ENCODE measurements at places on chromosomes 2 and 18. TPM values are rescaled to one million over a fixed set of nuclear protein-coding genes. Genes with fewer than 3 reads are reported as not detected.
A peak's percentile ranks its signal among the peaks of the same experiment; 100 is the strongest.

The FAM110C gene
- 1.9 TPM for total RNA-seq

DNA sequence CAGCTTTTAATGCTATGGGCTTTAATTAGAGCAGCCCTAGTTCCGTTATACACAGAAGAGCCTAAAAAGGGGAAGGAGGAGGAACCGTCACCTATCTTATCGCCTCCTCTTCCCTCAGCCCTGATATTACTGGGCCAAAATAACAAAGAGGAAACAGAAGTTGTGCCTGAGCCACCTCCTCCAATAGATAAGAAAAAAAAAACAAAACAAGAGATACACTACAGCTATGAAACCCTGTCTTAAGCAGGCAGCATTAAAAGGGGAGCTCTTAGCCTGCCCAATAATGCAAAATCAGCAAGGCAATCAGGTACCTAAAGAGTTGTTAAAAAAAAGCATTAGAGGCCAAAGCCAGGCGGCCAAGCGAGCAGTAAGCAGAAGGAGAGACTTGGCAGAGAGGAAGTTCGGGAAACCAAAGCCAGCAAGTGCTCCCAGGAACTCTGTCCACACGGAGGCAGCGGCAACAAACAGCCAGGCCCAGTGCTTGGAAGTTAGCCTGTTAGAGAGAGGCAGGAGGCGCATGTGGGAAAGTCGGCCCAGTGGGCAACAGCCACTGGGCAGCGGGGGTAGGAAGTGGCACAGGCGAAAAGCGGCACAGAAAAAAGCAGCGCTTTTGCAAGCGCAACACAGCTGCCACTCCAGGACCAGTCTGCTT is 41.8 kb upstream of the PDK1 start:
- DNase-seq: peak; percentile 43

GRCh38 chr2:241530571-241530970 is 22.2 kb upstream of the STK25 start:
- DNase-seq: no peak

The KCNG2 gene
- total RNA-seq: not detected

GRCh38 chr2:182862091-182862490 is 4.3 kb downstream of the FRZB start:
- DNase-seq: no peak

The TUBA4A gene
- total RNA-seq: 84.3 TPM

GRCh38 chr2:17689010-17689409 is 64.6 kb downstream of the SMC6 start:
- no peak for DNase-seq

DNA sequence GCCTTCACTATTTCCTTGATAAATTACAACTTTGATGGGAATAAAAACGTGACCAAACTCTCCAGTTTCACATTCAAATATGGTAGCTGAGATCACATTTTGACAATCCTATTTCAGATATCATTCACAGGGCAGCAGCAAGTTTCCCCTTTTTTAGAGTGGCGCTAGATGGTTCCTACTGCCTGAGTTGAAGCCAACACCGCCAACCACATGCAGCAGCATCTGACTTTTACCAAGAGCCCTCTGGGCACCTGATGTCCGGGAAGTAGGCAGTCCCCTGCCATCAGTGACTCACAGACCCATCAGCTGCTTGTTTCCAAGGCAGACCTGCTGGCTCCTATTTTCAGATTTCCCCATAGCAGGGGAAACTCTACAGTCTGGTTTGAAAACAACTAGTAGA is 4.0 kb upstream of the MREG start:
- DNase-seq: no peak

GRCh38 chr2:118755384-118755783 is 92.1 kb downstream of the EN1 start:
- no peak for DNase-seq

- DNase-seq: no peak
These were observed 66.4 kb downstream of the PRELID3A start for GRCh38 chr18:12474146-12474545.

DNA sequence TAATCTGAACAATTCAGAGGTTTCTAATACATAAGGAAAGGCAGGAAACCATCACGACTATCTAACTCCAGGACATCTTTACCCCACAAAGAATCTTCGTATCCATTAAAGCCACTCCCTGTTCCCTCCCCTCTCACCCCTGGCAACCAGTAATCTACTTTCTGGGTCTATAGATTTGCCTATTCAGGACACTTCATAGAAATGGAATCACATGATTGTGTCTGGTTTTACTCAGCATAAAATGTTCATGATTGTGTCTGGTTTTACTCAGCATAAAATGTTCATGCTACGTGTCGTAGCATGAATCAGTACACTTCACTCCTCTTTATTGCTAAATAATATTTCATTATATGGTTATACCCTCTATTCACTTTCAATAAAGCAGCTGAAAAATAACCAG is 11.6 kb downstream of the FECH start:
- no peak for DNase-seq

GRCh38 chr2:1770566-1771380 is 26.5 kb upstream of the PXDN start:
- no peak for DNase-seq

- no peak for DNase-seq
These were observed 61.3 kb downstream of the ASXL2 start for GRCh38 chr2:25817006-25817405.

DNA sequence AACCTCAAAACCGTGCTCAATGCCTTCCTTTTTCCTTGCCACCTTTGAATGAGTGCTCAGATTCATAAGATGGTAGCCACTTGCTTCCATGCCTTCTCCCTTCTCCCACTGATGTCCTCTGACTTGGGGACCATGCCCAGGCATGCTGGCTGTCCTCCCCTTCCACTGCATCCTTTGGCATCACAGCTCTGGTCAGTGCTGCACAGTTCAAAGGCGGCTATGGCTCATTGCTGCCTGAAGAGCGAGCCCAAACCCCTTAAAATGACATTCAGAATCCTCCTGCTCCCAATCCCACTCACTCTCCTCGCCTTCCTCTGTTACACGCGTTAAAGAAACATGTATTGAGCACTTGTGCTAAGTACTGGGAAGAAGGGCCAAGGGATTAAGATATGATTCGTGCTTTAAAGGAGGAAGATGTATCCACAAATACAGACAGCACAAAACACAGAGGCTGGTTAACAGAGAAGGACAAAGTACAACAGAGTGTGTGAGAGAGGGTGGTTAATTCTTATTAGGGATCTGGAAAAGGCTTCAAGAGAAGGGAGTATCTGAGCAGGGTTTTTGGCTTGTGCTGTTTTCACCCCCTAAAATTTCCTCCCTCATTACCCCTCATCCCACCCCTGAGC is 81.8 kb downstream of the CERKL start:
- no peak for DNase-seq

The ZNF638 gene
- total RNA-seq: 91.9 TPM

GRCh38 chr2:239881031-239881471 is 144.1 kb downstream of the NDUFA10 start:
- DNase-seq: no peak

DNA sequence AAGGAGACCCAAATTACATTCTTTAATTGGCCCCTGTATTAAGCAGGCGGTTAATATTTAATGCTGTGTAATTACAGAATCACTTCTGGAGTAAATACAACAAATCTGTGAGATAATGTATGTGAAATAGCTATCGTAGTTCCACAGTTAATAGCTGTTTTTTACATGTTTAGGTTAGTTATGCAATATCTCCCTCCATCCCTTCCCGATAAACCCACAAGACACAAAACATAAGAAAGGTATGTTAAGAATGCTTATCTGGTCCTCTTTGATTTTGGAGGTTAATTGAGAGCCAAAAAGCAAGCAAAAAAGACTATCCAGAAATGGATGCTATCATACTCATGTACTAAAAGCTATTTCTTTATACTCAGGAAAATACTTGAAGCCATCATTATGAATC is 49.1 kb downstream of the ZNF638 start:
- DNase-seq: no peak

The ZNF804A gene
- total RNA-seq: not detected

DNA sequence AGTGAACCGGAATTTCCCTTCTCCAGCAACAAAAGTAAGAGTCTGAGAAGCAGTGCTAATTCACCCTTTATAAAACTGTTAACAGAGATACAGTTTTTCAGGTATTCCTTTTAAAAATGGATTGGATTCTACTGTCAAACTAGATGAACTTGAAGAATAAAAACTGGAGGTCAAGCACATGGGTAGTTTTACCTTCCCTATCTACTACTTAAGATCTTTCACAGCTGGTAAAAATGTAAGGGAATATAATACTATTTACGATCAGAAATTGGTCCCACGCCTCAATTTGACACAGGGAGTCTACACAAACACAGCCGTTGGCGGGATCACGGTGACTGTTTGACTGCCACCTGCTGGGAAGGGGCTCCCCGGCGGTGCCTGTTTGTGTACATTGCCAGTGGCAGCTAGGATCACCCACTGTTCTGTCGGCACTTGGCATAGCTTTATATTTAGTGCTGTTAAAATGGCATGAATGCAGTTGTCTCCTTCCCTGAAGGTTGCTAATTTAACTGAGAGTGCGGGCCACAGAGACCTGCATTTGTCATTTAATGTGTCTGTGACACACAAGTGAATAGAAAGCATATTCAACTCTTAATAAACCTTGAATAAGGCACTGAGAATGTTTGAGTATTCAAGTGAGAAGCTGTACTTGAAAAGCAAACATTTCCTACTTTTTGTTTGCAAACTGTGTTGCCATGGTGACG is 59.5 kb downstream of the ABCG8 start:
- DNase-seq: no peak

The GRHL1 gene
- total RNA-seq: 1.0 TPM

DNA sequence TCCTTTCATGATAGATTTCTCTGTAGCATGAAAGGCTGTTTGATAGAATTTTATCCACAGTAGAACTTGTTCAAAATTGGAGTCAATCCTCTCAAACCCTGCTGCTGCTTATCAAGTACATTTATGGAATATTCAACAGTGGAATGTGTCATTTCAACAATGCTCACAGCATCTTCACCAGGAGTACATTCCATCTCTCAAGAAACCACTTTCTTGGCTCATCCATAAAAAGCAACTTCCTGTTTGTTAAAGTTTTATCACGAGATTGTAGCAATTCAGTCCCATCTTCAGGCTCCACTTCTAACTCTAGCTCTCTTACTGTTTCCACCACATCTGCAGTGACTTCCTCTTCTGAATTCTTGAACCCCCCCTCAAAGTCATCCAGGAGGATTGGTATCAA is 29.4 kb downstream of the PDCL3 start:
- no peak for DNase-seq

GRCh38 chr18:11899063-11899462 is 9.1 kb downstream of the MPPE1 start:
- no peak for DNase-seq

GRCh38 chr2:219171231-219171651 is 1.4 kb upstream of the SLC23A3 start:
- DNase-seq: peak; percentile 66

The SAG gene
- total RNA-seq: not detected

GRCh38 chr2:10457846-10458598 is 9.9 kb upstream of the ODC1 start:
- DNase-seq: peak; percentile 17

- DNase-seq: no peak
These were observed 135.5 kb downstream of the MYO3B start for GRCh38 chr2:170313347-170313991.

DNA sequence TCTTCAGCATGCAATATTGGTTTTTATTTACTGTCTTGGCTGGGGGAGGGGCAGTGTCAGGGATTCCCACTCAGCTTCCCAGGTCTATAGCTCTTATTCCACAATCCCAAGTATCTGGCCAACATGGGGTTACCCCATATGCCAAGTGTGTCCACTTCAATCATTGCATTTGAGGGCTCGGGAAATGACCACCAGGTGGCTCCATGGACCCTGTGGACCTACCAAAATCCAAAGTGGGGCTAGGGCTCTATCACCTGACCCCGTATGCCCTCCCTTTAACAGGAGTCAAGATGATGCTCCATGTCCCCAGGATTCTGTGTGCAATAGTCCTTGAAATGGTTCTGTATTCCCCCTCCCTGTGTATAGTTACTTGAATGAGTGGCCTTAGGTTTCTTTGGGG is 12.1 kb upstream of the TRAF3IP1 start:
- no peak for DNase-seq

- no peak for DNase-seq
These were observed 134.5 kb downstream of the CLIP4 start for GRCh38 chr2:29249666-29250253.

- peak; percentile 82 for DNase-seq
These were observed 204.1 kb downstream of the CTIF start for GRCh38 chr18:48742706-48743475.

- no peak for DNase-seq
These were observed 9.3 kb downstream of the SF3B1 start for GRCh38 chr2:197425550-197425949.

GRCh38 chr18:5969989-5970403 is 74.7 kb upstream of the TMEM200C start:
- no peak for DNase-seq

- DNase-seq: peak; percentile 59
These were observed 88.6 kb upstream of the EML6 start for GRCh38 chr2:54634564-54635511.

The DSC2 gene
- total RNA-seq: 26.0 TPM

The GYPC gene
- 111 TPM for total RNA-seq

The VSNL1 gene
- 10.4 TPM for total RNA-seq

The GCKR gene
- not detected for total RNA-seq

DNA sequence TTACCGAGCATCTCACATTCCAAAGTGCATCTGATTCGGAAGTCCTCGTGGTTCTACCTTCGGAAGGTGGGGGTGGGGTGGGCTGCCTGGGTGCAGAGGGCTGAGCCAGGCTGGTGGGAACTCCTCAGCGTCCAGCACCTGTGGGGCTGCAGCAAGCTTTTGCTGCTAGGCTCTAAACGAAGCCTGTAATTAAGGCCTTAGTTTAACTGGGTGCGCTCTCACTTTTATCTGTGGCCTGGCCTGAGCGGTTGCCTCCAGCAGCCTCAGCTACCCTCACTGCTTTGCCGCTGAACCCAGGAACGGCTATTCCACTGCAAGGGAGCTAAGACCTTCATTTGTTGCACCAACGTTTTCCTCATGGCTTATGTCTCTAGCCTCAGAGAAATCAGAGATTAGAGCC is 48.4 kb downstream of the TMEM17 start:
- DNase-seq: no peak

The CUL3 gene
- 72.1 TPM for total RNA-seq

- no peak for DNase-seq
These were observed 235.0 kb upstream of the NT5C1B start for GRCh38 chr2:18824325-18824790.

GRCh38 chr18:32276906-32277305 is 87.1 kb downstream of the MEP1B start:
- DNase-seq: no peak

The TSPYL6 gene
- total RNA-seq: not detected

The DIPK1C gene
- 3.3 TPM for total RNA-seq

The HNRNPA3 gene
- total RNA-seq: 64.5 TPM

The OLA1 gene
- 71.3 TPM for total RNA-seq

The DHRS9 gene
- total RNA-seq: 1.3 TPM

All from Right ventricle myocardium superior (tissue), 1 donor.